NCI-H1930 (cell line): ENCODE measurements at places on chromosomes 1 and 21.

DNA sequence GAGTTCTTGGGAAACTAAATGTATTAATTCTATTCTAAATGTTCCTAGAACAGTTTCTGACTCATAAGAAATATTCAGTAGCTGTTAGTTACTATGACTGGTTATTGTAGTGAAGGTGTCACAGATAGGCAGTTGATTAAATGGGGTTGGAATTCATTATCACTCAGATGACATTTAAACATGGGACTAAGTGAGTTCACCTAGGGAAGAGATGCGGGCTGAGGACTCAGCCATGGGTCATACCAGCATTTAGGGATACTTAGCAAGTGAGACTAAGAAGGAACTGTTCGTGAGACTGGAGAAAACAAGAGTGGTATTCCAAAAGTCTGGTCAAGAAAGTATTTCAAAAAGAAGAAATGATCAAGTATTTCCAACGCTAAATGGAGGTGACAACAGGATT lies 125.1 kb upstream of the ADGRL4 start:
- no peak for DNase-seq

GRCh38 chr1:57401671-57402070 lies 22.2 kb downstream of the DAB1 start:
- no peak for DNase-seq

DNA sequence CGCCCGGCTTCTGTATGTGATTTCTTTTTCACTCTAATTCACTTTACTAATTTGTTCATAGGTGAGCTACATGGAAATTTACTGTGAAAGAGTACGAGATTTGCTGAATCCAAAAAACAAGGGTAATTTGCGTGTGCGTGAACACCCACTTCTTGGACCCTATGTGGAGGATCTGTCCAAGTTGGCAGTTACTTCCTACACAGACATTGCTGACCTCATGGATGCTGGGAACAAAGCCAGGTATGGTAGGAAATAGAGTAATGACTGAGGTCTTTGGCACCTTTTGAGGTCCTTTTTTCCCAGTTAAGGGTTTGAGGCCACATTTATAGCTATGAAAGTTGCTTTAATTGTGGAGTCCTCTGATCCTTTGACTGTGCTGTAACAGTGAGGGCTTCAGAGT lies 56.9 kb downstream of the KIF1B start:
- DNase-seq: no peak

DNA sequence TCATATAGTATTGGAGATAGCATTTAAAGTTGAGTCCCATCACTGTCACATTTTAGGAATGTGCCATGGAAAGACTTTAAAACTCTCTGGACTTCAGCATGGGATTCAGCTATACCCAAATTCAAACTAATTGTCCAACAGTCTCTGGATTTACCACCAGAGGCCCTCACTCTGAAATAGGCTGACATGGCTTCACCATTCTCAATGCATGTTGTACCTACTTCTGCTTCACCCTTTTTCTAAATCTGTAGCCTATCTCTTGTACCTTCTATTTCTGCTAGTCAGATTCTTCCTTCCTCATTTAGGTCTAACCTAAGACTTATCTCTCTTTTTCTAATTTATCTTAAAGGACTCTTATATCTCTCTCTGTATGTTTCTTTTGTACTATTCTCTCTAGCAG lies 512.7 kb upstream of the ZRANB2 start:
- DNase-seq: no peak

DNA sequence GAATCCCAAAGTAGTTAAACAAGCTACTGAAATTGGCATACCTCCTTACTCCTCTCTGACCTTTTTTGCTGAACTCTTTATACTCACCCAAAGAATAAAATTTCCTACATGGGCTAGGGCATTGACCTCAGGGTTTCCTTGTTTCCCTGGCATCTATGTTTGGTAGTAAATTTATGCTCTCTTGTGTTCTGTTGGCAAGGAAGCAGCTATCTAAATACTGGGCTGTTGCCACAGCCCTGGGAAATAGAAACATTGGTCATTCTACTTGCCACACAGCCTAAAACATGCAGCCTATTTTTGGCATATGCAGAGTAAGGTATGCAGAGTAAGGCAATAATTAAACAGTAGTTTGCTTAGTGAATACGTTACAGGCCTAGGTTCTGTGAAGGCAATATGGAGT lies 351.4 kb downstream of the HLX start:
- DNase-seq: no peak

GRCh38 chr1:109151146-109151990 lies 37.5 kb downstream of the ELAPOR1 start:
- DNase-seq: no peak

- DNase-seq: peak; percentile 34
Observed at GRCh38 chr1:24555591-24556413, at the start of gene NCMAP. Gene NCMAP (plus strand): TSS chr1:24556087. CDS start chr1:24595431, 39,344 bp downstream.

DNA sequence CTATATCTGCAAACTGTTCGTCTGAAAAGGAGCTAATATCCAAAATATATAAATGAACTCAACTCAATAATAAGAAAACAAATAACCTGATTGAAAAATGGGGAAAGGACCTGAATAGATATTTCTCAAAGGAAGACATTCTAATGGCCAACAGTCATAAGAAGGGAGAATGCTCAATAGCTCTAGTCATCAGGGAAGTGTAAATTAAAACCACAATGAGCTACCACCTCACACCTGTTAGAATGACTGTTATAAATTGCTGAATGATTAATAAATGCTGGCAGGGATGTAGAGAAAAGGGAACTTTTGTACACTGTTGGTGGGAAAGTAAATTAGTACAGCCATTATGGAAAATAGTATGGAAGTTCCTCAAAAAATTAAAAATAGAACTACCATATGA lies 21.2 kb upstream of the C1orf115 start:
- DNase-seq: no peak

- DNase-seq: no peak
Observed at GRCh38 chr1:67919274-67920072, 86.2 kb upstream of the GNG12 start.

DNA sequence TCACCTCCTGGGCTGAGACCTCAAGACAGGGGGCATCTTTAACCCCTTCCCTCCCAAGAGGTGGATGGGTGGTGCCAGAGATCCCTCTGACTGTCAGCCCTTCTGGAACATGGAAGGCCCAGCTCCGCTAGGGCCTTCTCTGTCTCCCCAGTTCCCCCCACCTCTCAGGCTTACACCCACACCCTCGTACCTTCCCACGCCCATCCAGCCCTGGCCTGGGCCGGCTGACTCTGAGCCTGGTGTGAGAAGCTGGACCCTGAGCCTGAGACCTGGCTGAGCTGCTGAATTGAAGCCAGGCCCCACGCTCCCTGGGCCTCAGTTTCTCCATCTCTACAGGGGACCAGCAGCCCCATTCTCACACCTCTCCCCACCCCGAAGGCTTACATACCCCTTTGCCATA lies 5.4 kb downstream of the EPHA2 start:
- no peak for DNase-seq

- no peak for DNase-seq
Observed at GRCh38 chr1:55079651-55080050, 40.3 kb downstream of the PCSK9 start.

DNA sequence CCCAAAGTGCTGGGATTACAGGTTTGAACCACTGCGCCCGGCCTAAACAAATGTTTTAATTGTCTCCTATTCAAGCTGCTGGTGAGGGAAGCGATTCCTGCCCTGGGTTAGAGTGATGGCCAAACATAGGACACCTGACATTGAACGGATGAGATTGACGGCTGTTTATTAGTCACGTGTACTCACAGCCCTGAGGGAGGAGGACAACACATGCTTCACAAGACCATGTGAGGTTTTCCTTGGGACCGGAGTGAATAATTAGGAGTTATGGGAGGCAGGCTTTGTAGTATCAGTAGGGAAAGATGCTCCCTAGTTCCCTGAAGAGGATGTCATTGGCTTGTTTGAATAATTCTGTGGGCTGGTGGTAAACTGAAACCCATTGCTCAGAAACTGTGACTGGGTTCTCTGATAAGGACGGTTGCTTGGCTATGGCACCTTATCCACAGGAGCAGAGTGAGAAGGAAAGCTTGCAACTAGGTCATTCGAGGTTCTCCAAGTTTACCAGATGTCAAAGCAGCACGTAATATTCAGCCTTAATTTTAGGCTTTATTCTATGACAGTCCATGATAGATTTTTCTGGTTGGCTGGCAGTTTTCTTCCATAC lies 245.8 kb downstream of the PLA2G4A start:
- DNase-seq: no peak

- DNase-seq: no peak
Observed at GRCh38 chr1:66355756-66356155, 178.2 kb upstream of the SGIP1 start.

DNA sequence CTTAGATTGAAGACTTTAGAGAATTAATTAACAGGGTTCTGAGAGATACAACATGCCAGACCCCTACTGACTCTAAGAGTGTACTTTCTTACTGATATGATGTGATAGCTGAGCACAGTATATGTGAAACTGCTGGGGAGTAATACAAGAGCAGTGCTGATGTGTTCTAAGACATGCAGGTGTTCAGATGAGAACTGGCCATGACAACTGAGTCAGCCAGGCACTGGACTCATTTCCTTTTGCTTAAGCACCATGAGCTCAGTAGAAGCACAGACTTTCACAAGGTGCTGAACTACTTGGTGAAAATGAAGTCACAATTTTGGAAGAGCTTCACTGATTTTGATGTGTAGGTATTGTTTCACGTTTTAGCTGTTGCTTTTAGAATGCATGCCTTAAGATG lies 15.9 kb upstream of the POGZ start:
- DNase-seq: no peak

DNA sequence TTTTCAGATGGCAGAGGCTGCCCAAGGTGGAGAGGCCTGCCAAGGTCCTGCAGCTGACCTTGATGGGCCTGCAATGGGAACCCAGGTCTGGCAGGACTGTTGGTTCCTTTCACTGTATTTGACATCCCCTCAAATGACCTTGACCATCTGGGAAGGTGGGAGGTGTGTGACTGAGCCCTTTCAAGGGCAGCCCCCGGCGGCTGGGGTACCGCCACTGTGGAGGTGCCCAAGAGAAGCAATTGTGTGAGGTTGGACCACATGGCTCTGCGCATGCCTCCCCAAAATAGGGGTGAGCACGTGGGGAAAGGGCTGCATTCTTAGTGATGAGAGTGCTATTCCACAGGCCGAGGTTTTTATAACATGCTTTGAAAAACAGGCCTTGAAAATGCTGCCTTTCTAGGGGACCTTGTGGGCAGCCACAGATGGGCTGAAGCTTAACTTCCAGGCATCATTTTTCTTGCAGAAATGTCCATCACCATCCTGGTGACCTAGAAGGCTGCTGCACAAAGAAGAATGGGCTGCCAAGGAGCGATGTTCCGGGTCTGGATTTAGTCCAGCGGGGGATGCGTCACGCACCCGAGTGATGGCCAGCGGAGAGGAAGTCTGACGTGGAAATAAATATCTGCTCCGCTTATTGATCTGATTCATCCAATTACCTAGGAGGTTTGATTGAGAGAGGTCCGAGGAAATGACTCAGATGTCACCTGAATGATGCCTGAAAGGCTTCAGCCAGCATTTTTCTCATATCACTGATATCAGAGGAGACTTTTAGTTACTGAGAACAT lies 16.5 kb upstream of the UTS2 start:
- no peak for DNase-seq

DNA sequence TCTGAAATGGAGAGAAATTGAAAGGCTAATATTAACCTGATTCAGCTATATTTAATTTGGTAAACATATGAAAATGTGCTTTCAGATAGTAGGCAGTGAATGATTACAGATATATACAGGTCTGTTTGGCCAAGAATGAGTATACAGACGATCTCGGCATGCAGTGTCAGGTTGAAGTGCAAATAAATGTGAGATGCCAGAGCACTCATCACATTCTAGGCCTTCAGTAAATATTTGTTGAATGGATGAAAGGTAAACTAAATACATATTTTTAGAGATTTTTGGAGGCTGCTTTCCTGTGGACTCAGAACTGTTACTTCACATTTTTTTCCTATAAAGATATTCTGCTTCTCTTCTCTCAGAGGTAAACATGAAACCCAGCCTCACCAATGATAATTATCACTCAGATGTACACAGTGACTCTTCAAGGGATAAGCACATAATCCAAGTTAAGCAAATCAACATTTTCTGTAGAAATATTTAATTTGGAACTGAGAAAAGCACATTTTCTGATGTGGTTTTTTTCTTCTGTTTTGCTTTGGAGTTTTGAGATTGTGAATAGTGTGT lies 702.9 kb downstream of the BRINP3 start:
- no peak for DNase-seq

DNA sequence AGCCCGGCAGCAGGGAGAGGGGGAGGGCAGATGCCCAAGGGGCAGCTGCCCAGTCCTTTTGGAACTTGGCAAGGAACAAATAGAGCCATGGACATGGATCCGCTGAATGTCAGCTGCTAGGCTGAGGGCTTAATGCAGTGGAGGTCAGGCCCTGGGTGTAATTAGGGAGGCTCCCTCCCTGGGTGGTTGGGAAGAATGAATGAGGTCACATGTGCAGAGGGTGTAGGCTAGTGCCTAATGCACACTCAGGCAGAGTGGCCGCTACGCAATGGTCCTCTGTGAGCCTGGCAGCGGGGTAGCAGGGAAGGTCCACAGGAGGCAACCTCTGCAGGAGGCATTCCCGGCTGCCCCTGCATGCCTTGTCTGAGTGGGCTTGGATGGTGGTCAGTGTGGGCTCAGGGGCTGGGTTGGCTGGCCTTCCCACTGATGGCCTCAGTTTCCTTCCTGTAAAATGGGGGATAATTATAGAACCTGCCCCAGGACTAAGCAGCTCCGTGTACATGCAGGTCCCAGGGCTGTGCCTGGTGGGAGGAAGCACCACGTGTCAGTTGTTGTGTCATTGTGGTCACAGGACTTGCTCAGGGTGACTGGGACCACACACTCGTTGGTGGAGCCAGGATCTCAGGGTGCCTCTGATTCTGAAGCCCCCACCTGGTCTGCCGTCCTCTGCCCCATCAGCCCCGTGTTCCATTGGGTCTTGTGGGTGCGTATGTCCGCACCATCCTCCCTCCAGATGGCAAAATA lies 81.6 kb upstream of the ACTL8 start:
- DNase-seq: no peak
